ENCODE measurements at places on chromosomes 6 and 20.

DNA sequence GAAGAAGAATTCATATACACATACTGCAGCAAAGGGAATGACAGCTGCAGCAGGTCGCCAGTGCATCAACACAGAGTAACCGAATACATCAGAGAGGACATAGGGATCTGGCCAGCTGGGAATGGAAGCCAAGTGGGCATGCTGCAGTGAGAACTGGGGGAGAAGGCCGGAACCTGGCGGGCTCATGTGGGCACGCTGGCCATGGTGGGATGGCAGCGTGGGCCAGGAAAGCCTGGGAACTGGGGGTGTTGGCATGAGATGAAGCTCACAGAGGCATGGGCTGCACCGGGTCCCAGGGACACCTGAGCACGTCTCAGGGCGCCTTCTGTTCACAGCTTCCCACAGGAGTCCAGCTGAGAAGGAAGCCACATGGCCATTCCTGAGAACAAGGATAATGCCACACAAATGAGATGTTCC lies 139.5 kb upstream of the AGPAT4 start:
- no peak for DNase-seq

DNA sequence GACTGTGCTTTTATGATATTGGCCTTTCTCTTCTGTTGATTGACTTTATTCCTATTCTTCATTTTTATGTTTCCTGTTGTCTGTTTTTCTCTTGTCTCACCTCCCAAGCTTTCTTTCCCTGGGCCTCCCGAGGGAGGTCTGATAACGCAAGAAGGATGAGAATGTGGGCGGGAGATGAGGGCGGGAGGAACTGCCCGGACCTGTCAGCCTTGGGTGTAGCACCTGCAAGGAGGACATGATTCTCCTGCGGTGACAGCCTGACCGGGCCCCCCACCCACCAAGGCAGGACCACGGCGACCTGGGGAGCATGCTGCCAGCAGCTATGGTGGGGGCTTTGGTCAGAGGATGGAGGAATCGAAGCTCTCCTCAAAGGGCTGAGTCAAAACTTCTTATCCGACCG lies 86.9 kb downstream of the PLEKHG1 start:
- no peak for DNase-seq

DNA sequence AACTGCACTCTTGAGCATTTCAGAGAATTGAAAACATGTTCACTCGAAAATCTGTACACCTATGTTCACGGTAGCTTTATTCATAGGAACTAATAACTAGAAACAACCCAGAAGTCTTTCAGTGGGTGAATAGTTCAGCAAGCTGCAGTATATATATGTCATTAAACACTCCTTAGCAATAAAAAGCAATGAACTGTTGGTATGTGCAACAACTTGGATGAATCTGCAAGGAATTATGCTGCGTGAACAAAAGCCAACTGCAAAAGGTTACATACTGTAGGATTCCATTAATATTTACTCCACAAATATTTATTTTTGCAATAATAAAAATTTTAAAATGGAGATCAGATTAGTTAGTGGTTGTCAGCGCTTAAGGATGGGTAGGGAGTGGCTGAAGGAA lies 22.1 kb upstream of the FKBP1A start:
- no peak for DNase-seq

DNA sequence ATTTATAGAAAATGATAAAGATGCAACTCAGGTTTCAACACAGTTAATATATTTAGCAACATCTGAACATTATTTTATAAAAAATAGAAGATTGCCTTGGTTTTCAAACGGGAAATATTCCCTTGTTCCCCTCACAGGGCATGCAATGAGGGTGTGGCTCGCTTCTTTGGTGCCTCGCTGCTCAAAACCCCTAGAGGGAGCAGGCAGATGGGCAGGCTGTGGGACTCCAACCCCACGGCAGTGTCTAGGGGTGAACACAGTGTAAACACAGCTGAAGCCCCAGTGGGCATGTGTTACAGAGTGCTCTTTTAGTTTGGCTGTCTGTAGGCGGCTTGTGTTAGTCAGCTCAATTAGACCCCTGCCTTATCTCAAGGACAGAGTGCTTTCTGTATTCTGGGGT lies 560.8 kb upstream of the IMPG1 start:
- peak; percentile 43 for DNase-seq

GRCh38 chr6:41901882-41902519 lies 6.8 kb upstream of the USP49 start:
- peak; percentile 87 for DNase-seq

GRCh38 chr20:36849333-36850065 lies 26.4 kb upstream of the TLDC2 start:
- no peak for DNase-seq

GRCh38 chr6:38797391-38797790 lies 82.3 kb downstream of the DNAH8 start:
- DNase-seq: no peak

GRCh38 chr6:22570185-22570551 lies 802 bp downstream of the HDGFL1 start:
- DNase-seq: no peak

DNA sequence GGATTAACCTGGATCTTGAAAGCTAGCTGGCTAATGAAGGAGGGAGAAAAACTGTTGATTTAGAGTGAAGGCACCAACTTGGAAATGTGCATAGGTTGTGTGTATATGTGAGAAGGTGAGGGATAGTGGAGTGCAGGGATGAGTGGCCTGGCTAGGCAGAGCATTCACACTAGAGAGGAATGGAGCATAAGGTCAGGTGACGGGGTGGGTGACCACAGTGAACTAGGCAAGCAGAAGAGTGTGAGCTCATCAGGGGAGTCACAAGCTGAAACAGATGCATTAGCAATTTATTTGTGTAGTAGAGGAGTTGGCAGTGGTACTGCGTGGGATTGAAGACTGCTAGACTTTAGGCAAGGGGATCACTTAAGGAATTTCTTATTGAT lies 10.5 kb downstream of the ANKRD66 start:
- DNase-seq: no peak

DNA sequence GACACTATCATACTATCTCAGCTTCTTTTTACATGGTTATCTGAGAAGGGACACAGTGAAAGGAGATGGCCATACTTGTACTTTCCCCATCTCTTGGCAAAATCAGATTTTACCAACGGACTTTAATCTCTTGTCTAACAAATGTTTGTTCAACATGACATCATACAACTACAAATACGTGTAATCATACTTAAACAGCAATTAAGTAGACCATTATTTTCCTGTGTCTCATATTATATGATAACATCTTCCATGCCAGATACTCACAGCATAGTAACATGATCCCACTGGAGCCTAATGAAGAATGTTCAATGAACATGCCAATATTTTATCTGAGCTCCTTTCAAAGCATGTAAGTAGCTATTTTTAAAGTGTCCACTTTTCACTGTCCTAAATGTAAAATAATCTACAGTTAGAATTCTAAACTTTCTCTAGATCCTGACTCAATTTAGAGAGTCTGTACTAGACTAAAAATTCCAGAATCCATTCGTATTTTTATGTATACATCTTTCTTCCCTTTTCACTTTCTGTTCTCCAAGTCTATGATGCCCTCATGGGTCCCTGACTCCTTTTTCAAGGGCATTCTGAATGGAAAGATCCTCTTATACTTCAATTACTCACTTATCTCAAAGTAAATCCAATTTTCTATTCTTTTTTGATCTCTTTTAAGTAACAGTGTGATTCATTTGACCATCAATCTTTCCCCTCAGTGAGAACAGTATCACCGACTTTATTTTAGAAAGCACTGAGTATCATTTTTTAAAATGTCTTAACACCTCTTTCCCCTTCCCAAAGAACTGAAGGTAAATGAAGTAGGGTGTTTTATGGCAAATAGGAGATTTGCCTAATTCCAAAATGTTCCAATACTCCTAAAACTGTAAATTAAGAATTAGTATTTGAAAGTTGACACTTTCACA lies 133.5 kb downstream of the CDK19 start:
- DNase-seq: no peak

DNA sequence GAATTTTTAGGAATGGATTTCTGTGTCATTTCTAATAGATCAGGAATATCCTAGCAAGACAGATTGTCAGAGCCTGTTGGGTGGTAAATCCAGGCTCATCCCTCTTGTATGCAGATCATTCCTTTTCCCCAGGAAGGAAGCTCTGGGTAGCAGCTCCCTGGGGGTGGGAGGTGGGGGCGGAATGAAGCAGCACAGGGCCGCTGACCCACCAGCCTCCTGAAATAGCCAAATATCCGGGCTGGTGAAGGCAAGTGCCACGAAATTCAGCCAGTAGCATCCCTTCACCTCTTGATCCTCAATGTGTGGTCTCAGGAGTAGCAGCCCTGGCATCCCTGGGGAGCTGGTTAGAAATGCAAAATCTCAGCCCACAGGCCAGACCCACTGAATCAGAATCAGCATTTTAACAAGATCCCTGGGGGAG lies 256.9 kb downstream of the LRFN2 start:
- no peak for DNase-seq

- peak; percentile 28 for DNase-seq
Observed at GRCh38 chr6:170174771-170175643, 115.9 kb downstream of the DLL1 start.

DNA sequence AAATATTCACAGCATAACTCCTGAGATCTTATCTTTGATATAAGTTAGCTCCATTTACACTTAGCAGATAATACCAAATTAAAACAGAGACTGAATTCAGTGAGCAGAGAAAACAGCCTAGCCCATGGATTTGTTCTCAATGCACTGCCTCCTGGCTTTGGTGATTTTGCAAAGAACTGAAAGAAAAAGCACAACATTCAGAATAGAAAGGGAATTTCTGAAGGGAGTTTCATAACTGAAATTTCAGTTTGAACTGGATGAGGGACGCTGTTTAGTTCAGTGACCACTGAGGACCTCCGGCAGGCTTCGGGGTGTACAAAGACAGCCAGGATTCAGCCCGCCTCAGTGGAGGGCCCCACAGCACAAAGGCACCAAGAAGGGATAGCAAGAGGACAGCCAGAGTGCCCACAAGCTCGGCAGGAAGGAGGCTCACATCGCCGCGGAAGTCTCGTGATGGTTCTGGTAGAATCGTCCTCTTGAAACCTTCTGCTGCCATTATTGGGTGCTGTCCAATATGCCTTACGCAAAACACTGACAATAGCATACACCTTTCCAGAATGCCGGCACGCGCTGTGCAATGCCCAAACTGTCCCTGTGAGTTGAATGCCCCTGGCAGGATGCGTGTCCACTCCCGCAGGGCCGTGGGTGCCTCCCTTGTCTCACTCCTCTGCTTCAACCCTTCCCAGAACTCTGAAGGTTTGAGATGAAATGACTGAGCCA lies 9.7 kb upstream of the IRF4 start:
- no peak for DNase-seq

- no peak for DNase-seq
Observed at GRCh38 chr20:34604980-34605788, 46.7 kb downstream of the MAP1LC3A start.

DNA sequence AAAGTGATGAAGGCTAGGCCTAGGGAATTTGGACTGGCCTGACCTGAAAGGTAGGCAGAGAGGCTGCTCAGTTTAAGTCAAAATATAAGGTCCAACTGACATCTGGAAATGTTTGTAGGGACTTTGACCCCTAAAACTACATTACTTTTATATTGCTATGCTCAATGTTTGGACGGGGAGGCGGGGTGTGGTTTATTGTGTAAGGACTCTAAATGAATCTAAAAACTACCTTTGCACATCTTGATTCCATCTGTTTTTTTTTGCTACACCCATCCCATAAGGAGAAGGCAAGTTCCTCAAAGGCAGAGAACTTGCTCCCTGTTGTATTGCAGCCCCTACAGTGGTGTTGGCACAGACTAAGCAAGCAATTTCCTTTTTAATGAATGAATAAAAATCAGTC lies 227.1 kb downstream of the HACE1 start:
- no peak for DNase-seq

GRCh38 chr6:140462453-140463311 lies 1088.2 kb upstream of the CITED2 start:
- no peak for DNase-seq

DNA sequence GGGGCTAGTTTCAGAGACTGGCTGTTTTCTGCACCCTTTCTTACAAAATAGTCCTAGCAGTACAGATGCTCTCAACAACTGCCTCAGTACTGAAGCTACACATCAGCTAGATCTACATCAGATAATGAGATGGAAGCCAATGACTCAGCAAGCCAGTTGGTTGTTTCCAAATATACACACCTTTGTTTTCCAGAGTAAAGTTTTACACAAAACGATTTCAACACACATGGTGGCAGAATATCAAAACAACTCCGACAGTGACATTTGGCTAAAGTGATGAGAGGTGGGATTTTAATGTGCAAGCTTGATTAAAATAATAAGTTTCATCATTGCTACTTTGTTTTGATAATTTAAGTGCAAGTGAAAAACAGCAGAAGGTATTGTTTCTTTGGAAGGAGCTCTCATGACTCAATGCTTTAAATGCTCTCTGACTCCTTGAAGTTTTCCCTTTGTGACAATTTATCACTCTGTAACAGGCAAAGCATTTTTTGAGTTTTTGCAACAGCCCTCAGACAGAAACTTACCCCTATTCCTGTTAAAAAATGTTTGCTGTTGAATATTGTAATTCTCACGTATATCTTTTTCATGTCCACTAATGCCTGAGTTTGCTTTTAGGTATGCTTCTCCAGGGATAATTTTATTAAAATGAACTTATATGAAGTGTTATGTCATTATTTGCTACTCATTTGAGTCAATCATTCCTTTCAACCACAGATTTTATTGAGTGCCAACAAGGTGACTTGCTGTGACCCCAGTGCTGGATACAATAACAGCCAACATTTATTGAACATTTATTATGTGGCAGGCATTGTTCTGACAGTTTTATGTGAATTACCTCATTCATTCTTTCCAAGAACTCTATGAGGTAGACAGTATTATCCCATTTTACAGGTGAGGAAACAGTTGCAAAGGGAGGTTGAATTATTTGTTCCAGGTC lies 882.0 kb downstream of the TFAP2A start:
- no peak for DNase-seq

- DNase-seq: no peak
Observed at GRCh38 chr6:1597924-1598323, 11.8 kb upstream of the FOXC1 start.

DNA sequence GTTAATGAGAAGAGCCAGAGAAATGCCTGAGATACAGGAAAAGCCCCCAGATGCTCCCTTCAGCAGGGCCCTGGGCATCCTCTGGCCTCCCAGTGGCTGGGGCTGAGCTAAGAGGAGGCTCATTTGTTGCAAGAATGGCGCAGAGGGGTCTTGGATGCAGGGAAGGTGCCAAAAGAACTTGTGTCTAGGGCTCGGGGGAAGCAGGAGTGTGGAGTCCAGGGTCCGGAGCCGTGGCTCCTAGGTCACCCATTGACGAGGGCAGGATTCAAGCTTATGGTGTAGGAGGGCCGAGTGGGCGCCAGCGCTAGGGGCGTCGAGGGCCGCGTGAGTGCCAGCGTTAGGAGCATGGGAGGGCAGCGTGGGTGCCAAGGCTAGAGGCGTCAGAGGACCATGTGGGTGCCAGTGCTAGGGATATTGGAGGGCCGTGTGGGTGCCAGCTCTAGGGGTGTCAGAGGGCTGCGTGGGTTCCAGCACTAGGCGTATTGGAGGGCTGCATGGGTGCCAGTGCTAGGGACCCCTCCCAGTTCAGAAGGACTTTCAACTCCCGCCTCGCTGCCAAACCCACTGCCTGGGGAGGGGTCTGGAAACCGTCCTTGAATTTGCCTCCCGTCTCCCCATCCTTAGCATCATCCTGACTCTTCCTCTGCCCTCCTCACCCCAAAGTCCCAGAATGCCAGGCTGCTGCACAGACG lies 250.5 kb upstream of the AFDN start:
- no peak for DNase-seq
